Memory B cell (primary cell): ENCODE measurements at places on chromosomes 16 and 17.

GRCh38 chr17:78407387-78408000 is 29.0 kb downstream of the PGS1 start:
- H3K36me3 ChIP-seq, result peaks cover 22% of the 10 kb centered on the region
- no peak overlapping the region for H3K27ac ChIP-seq
- no peaks in the 10 kb centered on the region for H3K27me3 ChIP-seq
- peaks cover 6% of the 10 kb centered on the region for H3K4me1 ChIP-seq
- no peak for DNase-seq

DNA sequence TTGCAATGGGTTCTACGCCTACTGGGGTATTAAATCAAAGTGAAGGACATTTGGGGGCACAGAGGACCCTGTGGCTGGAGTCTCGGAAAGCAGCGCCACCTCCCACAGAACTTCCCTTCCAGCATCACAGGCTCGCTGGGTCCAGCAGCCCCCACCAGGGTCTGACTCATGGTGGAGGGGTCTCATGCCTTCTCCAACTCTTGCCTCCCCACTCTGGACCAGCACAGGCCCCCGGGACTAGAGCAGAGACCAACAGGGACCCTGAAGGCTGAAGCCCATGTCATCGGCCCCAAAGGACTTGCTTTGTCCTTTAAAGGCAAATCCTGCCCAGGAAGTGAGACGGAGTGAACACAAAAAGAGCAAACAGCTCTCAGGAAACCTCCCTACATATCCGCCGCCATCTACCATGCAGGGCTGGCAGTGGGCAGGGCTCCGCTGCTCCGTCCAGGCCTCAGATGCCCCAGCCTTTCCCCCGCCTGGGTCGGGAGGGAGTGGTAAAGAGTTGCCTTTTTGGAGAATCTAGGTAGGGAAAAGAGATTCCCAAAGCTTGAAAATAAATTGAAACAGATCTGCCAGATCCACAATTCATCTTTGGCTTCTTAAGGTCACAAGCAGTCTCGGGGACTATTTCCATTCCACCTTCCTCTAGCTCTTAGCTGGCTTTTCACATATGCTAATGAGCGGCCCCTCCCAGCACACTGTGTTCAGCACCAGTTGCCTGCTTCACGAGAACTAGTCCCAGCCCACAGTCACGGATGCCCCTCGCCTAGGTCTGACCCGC is 2.1 kb upstream of the GPRC5C start:
- H3K36me3 ChIP-seq, result no peaks in the 10 kb centered on the region
- H3K27me3 ChIP-seq, result peaks cover 22% of the 10 kb centered on the region
- peaks cover 6% of the 10 kb centered on the region for H3K4me1 ChIP-seq
- peak overlapping the region; percentile 51 for H3K4me3 ChIP-seq

GRCh38 chr16:78816499-78817195 is 717.2 kb downstream of the WWOX start:
- H3K36me3 ChIP-seq, result peaks cover 4% of the 10 kb centered on the region
- no peaks in the 10 kb centered on the region for H3K27me3 ChIP-seq
- H3K4me1 ChIP-seq, result no peaks in the 10 kb centered on the region
- no peak overlapping the region for H3K4me3 ChIP-seq

- H3K36me3 ChIP-seq, result no peaks in the 10 kb centered on the region
- DNase-seq, result no peak
- H3K27ac ChIP-seq, result no peak overlapping the region
Measured at GRCh38 chr16:56855946-56856345, 9.1 kb upstream of the SLC12A3 start.

GRCh38 chr16:48225456-48225855 is 18.6 kb upstream of the LONP2 start:
- no peak overlapping the region for H3K4me3 ChIP-seq
- H3K27ac ChIP-seq, result no peak overlapping the region
- no peaks in the 10 kb centered on the region for H3K4me1 ChIP-seq
- H3K27me3 ChIP-seq, result peaks cover 10% of the 10 kb centered on the region

DNA sequence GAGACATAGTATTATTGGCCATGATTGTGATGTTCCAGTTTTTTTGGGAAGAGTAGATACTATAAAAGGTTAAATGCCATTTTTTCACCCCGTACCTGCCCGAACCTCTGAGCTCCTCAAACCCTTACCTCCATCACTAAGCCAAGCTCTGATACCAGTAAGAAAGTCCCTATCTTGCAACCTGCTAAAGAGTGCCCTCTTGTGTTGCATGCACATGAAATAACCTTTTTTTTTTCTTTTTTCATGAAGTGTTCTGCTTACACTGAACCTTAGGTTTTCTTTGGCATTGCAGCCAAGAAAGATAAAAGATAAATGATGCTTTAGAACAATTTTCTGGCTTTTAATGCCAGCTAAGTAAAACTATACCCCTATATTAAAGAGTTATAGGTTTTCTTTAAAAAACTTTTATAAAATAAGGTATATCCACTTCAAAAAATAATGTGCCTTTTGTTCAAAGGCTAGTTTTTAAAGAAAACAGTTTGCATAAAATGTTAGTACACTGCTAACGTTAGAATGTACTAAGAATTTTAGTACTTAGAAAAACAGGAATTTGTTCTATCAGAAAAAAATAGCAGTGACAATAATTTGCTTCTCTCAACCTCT is 295.3 kb upstream of the PMFBP1 start:
- H3K27me3 ChIP-seq, result no peaks in the 10 kb centered on the region
- peaks cover 11% of the 10 kb centered on the region for H3K4me1 ChIP-seq
- no peak overlapping the region for H3K4me3 ChIP-seq
- peaks cover 7% of the 10 kb centered on the region for H3K36me3 ChIP-seq

DNA sequence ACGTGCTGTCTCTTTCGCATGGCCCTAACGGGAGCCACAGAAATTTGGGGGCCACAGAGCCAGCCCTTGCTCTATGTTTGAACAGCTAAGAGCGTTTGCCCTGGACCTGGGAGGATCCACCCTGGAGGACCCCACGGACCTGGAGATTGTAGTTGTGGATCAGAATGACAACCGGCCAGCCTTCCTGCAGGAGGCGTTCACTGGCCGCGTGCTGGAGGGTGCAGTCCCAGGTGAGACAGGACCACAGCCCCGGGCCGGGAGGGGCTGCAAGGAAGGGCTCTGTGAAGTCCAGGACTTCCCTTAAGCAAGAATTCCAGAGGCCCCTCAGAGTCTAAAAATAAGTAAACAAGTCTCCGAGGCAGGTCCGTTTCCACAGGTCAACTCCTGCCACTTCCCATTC is 11.9 kb downstream of the CDH15 start:
- H3K27ac ChIP-seq, result no peak overlapping the region
- no peaks in the 10 kb centered on the region for H3K4me1 ChIP-seq
- H3K27me3 ChIP-seq, result peaks cover 2% of the 10 kb centered on the region
- H3K36me3 ChIP-seq, result no peaks in the 10 kb centered on the region
- no peak for DNase-seq
- H3K4me3 ChIP-seq, result no peak overlapping the region

- no peaks in the 10 kb centered on the region for H3K4me1 ChIP-seq
- peaks cover 2% of the 10 kb centered on the region for H3K36me3 ChIP-seq
- no peak overlapping the region for H3K4me3 ChIP-seq
- no peak for DNase-seq
Measured at GRCh38 chr16:11430601-11431317, 85.5 kb downstream of the RMI2 start.

- peaks cover 15% of the 10 kb centered on the region for H3K36me3 ChIP-seq
- H3K4me1 ChIP-seq, result peaks cover 22% of the 10 kb centered on the region
- peak; percentile 99 for DNase-seq
- H3K4me3 ChIP-seq, result peak within 1 kb of the TSS; percentile 85
Measured at GRCh38 chr16:28211758-28212531, at the start of gene XPO6. Gene XPO6, minus strand, starts transcription at chr16:28211965. Its CDS starts 597 bp downstream, at chr16:28211368.

- no peaks in the 10 kb centered on the region for H3K36me3 ChIP-seq
- peaks cover 2% of the 10 kb centered on the region for H3K27me3 ChIP-seq
- no peak for DNase-seq
- peak overlapping the region; percentile 86 for H3K27ac ChIP-seq
Measured at GRCh38 chr17:80101946-80102663, 724 bp downstream of the GAA start.

GRCh38 chr17:81891303-81891552 is 158 bp downstream of the ALYREF start:
- peak overlapping the region; percentile 96 for H3K27ac ChIP-seq
- peaks cover 18% of the 10 kb centered on the region for H3K4me1 ChIP-seq
- H3K27me3 ChIP-seq, result no peaks in the 10 kb centered on the region

- peaks cover 5% of the 10 kb centered on the region for H3K4me1 ChIP-seq
- no peak overlapping the region for H3K4me3 ChIP-seq
- H3K27me3 ChIP-seq, result peaks cover 1% of the 10 kb centered on the region
- no peak for DNase-seq
Measured at GRCh38 chr16:46555951-46556350, 65.2 kb downstream of the SHCBP1 start.

DNA sequence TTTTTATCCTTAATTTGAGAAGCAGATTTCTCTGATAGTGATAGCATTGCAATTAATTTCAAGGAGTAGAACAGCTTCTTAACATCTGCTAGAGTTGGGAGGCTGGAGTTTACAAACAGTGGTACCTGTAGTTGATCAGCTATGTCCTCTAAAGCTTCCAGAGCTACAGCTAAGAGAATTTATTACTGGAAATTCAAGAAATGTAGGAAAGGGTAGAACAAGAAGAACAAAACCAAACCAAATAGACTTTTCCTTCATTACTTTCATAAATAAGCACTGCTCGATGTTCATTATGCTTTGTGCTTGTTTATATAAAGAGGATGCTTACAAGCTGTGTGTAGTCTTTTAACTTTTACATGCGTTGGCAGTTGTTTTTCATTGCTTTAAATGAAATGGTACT is 333.6 kb upstream of the TBX2 start:
- H3K36me3 ChIP-seq, result peaks cover 5% of the 10 kb centered on the region
- no peak overlapping the region for H3K4me3 ChIP-seq
- H3K27ac ChIP-seq, result no peak overlapping the region
- H3K4me1 ChIP-seq, result no peaks in the 10 kb centered on the region
- no peak for DNase-seq

DNA sequence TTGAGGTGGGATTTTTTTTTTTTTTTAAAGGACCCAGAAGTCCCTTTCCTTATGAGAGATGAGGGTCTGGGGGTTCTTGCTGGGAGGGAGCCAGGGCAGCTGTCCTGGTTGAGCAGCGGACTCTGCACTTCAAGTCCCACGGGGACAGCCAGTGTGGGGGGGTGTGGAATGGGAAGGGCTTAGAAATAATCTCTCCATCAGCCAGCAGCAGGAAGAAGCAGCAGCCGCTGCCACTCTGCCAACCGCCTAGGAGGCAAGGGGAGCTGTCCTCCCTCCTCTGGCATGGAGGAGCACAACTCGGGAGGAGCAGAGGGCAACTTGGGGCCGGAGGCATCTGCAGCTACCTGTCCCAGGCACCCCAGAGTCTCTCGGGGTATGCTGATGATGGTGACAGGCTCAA is at the start of gene KCNG4:
TSS of gene KCNG4 (minus strand) at position 104 of the 400 bp plus-strand sequence. CDS start 2,527 bp downstream, outside the sequence.
- DNase-seq, result no peak
- no peaks in the 10 kb centered on the region for H3K4me1 ChIP-seq
- H3K27ac ChIP-seq, result no peak within 1 kb of the TSS
- no peaks in the 10 kb centered on the region for H3K36me3 ChIP-seq
- no peak within 1 kb of the TSS for H3K4me3 ChIP-seq

DNA sequence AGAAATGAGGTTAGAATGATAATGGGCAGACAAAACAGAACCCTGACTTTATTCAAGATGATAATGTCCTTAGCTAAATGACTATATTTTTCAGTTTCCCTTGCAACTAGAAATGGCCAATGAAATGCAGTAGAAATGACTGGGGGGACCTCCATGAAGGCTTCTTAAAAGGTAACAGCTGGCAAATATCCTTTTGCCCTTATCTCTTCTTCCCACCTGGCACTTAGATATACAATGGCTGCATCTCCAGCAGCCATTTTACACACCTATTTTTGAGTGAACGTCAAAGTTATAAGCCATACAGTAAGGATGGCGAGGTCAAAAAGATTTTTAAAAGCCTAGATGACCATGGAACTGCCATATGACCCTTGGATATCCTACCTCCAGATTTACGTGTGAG is 39.9 kb downstream of the USP32 start:
- DNase-seq, result no peak
- no peaks in the 10 kb centered on the region for H3K27me3 ChIP-seq
- H3K4me3 ChIP-seq, result no peak overlapping the region
- H3K27ac ChIP-seq, result peak overlapping the region; percentile 20
- H3K4me1 ChIP-seq, result peaks cover 20% of the 10 kb centered on the region
- H3K36me3 ChIP-seq, result peaks cover 6% of the 10 kb centered on the region

DNA sequence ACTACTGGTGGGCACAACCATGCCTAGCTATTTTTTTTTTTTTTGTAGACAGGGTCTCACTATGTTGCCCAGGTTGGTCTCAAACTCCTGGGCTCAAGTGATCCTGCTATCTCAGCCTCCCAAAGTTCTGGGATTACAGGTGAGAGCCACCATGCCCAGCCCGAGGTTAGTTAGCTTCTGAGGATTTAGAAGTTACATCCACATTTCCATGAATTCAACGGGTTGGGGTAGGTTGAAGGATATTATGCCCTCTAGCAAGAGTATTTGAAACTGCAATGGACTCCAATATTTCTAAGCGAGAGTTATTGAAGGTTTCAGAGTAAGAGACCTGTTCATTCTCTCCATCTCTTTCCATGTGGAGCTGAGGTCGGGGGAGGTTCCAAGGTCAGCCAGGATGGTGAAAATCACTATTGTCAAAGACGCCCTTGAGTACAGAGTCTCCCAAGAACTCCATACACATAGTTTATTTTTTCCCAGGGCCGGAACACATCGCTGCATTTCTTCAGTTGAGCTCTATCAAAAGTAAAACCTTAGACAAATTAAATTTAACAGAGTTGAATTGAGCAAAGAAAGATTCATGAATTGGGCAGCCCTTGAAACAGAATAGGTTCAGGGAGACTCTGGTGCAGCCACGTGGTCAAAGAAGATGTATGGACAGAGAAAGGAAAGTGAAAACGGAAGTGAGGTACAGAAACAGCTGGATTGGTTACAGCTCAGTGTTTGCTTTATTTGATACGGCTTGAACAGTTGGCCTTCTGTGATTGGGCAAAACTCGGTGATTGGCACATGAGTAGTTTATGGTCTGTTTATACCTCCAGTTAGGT is 19.0 kb upstream of the ITPRIPL2 start:
- H3K27me3 ChIP-seq, result no peaks in the 10 kb centered on the region
- peak overlapping the region; percentile 59 for H3K27ac ChIP-seq
- H3K4me3 ChIP-seq, result peak overlapping the region; percentile 55
- peaks cover 4% of the 10 kb centered on the region for H3K4me1 ChIP-seq
- no peak for DNase-seq

DNA sequence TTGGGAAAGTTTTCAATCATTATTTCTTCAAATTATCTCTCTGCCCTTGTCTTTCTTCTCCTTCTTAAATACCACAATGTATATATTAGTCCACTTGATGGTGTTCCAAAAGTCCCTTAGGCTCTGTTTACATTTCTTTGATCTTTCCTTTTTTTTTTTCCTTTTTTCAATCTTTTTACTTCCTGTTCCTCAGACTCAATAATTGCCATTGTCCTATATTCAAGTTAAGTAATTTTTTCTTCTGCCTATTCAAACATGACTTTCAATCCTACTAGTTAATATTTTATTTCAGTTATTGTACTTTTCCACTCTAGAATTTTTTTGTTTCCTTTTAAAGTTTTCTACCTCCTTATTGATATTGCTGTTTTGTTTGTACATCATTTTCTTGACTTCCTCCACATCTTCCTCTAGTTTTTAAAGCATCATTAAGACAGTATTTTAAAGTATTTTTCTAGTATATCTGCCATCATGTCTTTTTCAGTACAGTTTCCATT is 15.8 kb upstream of the UQCRC2 start:
- no peak for DNase-seq
- no peak overlapping the region for H3K27ac ChIP-seq
- H3K36me3 ChIP-seq, result no peaks in the 10 kb centered on the region

GRCh38 chr16:8623634-8624033 is 2.1 kb downstream of the METTL22 start:
- no peak overlapping the region for H3K4me3 ChIP-seq
- H3K4me1 ChIP-seq, result peaks cover 13% of the 10 kb centered on the region
- peaks cover 8% of the 10 kb centered on the region for H3K36me3 ChIP-seq
- H3K27ac ChIP-seq, result no peak overlapping the region
- H3K27me3 ChIP-seq, result peaks cover 2% of the 10 kb centered on the region
- DNase-seq, result no peak
